T-helper 17 cell (primary cell): ENCODE measurements at places on chromosomes 12 and 14.

- no peak for DNase-seq
Observed at GRCh38 chr12:24198936-24199671, 249.6 kb upstream of the SOX5 start.

DNA sequence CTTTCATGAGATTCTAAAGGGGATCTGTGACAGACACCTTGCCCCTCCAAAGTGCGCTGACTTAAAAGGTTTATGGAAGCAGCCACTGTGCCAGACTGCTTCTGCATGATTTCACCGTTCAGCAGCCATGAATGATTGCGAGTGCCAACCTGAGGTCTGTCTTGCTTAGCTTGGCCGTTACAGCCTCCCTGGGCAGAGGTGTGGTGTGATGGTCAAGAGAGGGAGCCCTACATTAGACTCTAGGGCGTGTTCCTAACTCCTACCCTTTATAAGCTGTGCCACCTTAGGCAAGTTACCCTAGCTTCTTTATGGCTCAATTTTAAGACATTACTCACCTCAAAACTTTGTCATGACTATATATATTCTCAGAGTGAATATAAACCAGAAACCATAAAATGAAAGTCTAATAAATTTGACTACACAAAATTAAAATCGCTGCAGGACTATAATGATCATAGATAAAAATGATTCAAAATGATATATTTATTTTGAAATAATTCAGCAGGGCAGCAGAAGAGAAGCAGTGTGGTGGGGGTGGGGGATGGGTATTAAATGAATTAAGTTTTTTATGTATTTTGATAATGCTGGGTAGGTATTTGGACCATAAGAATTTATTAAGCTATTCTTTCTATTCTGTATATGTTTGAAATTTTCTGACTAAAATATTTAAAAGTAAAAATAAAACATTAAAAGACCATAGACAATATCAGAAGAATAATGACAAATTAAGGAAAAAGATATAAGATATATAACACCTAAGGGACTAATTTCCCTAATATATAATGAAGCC lies 47.7 kb upstream of the MBIP start:
- DNase-seq: no peak

- no peak for DNase-seq
Observed at GRCh38 chr14:101022121-101022520, 118.6 kb upstream of the RTL1 start.

GRCh38 chr14:32720927-32721326 lies 217.8 kb upstream of the NPAS3 start:
- no peak for DNase-seq

- no peak for DNase-seq
Observed at GRCh38 chr14:89678768-89679167, 261.7 kb upstream of the FOXN3 start.
